EL (cell line): ENCODE measurements at places on chromosomes 5 and 9.
A peak's percentile ranks its signal among the peaks of the same experiment; 100 is the strongest.

- DNase-seq = no peak
These were observed 11.9 kb downstream of the LCN1 start for GRCh38 chr9:135533113-135533512.

- no peak for DNase-seq
These were observed 31.4 kb upstream of the ANKH start for GRCh38 chr5:14902826-14903560.

DNA sequence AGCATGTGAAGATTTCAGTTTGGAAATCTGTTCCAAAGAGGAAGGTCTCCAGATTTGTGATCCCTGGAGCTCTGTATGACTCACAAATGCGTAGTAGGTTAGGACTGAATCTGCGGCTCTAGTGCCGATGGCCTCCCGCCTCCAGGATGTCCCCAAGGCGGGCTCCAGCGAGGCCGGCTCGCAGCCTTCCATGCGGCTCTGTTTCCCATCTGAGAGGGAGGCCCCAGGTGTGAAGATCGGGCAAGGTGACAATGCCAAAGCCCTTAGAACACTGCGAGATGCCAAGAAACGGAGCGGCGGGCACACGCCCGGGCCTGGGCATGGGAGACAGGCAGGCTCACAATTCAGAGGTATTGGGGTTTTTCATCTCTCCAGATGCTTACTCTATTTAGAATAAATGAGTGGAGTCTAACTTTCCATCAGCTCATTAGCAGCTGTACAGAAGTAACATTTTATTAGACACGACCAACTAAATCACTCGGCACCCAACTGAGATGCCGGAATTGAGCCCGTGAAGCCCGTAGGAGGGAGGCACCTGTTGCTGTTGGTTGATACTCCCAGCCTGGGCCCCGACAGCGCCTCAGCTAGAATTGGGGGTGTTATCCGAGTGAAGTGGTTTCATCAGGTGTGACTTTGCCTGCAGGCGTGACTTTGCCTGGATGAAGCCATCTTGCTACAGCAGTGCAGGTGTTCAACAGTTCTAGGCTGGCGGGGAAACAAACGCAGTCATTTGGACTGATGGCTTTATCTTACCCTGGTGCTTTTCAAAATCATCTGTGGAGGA lies 7.4 kb upstream of the MRPS2 start:
- DNase-seq = no peak

- no peak for DNase-seq
These were observed 1703.8 kb downstream of the MAT2B start for GRCh38 chr5:165209101-165209727.

DNA sequence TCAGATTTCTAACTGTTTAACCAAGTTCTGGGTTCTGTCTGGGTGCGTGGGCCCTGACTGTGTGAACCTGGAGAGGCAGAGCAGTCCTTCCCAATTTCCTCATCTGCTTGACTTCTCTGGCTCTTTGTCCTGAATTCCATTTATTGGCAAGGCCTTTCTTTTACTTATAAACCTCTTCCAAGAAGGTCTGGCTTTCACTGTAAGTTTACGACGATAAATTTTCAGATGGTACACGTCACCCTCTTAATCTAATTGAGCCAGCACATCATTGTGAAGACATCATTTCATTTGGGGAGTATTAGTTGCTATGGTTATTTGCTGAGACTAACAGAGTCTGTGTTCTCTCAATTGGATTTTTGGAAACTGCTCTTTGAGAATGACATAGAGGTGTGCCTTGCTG lies 92.4 kb downstream of the ARHGAP26 start:
- no peak for DNase-seq

- no peak for DNase-seq
These were observed 31.1 kb downstream of the SEC61B start for GRCh38 chr9:99253134-99253533.

DNA sequence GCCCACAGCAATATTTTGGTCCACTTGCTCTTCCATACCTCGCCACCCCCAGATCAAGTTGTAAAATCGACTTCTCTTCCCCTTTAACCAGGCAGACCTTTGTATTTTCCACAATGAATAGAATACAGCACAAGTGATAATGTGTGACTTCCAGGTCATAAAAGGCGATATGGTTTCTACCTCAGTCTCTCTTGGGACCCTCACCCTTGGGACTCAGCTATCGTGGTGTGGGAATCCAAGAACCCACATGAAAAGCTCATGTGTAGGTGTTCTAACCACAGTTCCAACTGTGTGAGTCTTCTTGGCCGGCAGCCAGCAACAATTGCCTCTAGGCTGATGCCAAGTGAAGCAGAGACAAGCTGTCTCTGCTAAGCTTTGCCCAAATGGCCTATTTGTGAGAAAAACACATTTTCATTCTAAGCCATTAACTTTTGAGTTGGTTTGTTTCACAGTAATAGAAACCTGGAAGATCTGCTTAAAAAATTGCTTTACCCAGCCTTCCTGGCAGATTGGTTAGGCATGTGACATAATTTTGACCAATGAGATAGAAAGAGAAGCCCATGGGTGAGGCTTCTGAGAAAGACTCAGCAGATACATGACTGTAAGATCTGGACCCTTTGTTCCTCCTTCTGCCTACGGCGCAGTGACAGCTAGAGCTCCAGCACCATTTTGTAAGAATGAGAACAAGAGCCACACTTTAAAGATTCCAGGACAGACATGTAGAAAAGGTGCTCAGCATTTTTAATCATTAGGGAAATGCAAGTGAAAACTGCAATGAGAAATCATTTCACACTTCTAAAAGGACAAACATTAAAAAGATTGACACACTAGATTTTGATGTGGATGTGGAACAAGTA lies 18.3 kb upstream of the MLLT3 start:
- peak; percentile 46 for DNase-seq

GRCh38 chr9:4086119-4087090 lies 213.5 kb downstream of the GLIS3 start:
- peak; percentile 65 for DNase-seq

DNA sequence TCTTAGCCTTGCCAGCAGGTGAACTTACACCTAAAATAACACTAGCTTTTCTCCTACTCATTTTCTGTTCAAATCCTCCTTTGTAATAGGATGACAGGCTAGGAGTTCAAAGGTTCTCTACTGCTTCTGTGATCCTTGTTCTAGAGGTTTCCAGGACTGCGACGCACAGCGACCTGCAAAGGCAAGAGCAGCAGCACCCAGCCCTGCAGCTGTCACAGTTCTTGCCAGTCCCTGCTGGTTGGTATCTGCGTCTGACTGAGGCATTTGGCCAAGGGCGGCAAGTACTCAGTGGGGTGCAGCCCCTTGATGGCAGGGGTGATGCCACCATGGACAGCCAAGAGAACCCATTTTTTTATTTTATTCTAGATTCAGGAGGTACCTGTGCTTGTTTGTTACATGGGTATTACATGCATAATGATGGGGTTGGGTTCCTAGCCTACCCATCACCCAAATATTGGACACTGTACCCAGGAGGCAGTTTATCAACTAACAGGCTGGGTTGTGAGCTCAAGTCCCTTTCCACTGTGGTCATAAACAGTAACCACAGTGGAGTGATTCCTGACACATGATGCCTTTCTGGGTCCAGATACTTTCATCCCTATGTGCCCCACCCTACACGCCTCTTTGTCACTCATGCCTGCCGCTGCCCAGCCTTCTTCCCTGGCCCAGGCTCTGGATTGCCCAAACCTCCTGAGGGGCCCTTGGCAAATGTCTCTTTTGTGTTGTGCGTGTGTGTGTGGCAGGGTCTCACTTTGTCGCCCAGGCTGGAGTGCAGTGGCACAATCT lies 111.0 kb downstream of the GAPVD1 start:
- no peak for DNase-seq

GRCh38 chr9:87382900-87383299 lies 114.8 kb upstream of the DAPK1 start:
- DNase-seq = peak; percentile 55

DNA sequence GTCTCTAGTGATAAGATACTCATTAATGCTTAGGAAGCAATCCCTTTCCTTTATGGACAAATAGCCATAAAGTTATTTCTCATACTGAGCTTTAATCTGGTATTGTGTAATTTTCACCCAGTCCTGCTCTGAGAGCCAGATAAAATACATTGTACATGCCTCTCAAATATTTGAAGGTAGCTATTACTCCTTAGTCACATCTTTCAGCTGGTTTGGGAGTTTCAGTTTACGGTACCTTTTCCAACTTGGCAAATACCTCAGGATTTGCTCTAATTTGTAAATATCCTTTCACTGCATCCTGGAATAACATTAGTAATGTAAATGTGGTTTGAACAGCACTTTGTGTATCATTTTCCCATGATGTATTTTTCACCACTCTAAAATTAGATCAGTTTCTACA lies 47.4 kb downstream of the ABHD17B start:
- DNase-seq = no peak

- no peak for DNase-seq
These were observed 107.3 kb downstream of the ZDHHC21 start for GRCh38 chr9:14585730-14586473.

DNA sequence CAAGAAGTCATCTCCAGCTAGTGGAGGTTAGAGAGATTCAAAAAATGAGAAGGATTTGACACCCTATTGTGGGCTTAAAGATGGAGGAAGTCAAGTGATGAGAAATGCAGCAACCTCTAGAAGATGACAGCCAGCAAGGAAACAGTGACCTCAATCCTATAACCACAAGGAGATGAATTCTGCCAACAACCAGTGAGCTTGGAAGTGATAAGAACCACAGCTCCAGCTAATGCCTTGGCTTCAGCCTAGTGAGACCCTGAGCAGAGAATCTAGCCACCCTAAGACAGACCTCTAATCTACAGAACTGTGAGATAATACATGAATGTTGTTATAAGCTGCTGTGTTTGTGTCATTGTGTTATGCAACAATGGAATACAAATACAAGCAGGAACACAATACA lies 262.4 kb downstream of the GRIA1 start:
- DNase-seq = no peak

DNA sequence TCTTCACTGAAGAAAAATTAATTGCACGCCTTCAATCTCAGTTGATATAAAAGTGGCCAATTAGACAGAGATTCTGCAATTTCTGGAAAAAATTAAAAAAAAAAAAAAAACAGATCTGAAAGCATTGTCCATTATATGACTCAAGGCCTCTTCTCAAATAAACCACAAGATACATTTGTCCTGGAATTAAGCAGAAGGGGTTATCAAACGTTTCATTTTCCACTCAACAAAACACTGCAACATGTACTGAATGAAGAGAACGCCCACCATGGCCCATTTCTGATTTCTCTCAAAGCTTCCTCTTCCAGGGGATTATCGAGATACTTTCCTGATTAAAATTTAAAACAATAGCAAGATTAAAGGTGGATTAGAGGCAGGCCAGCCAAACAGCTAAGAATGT lies 5.8 kb upstream of the PAPPA start:
- DNase-seq = no peak

- no peak for DNase-seq
These were observed at the start of gene SPINK9 for GRCh38 chr5:148335259-148335658. Gene SPINK9 (plus strand): TSS chr5:148335559. CDS start chr5:148335614, 55 bp downstream.

- DNase-seq = no peak
These were observed 470.3 kb upstream of the WWC1 start for GRCh38 chr5:167821151-167821550.

- no peak for DNase-seq
These were observed 453.6 kb downstream of the CSNK1G3 start for GRCh38 chr5:123965626-123966025.

DNA sequence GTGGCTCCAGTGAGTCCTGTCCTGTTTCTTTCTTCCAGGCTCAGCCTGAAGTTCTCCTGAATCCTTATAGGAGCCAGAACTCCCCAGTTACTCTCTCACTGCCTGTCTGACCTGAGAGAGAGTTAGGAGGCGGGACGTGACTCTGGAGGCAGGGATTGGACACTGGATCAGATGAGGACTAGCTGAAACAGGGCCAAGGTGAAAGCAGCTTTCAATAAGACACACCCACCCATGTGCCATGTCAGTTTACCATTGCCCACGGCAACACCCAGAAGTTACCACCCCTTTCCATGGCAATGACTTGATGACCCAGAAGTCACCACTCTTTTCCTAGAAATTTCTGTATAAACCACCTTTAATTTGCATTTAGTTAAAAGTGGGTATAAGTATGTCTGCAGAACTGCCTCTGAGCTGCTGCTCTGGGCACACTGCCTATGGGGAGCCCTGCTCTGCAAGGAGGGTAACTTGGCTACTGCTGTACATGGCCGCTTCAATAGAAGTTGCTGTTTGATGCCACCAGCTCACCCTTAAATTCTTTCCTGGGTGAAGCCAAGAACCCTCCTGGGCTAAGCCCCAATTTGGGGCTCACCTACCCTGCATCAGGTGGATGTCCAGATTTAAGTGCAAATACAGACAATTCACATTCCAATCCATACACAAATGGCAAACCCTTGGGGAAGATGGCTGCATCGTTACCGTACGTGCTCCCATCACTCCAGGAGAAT lies 13.7 kb downstream of the FCN2 start:
- DNase-seq = no peak

- no peak for DNase-seq
These were observed 60.6 kb downstream of the PPP2R2B start for GRCh38 chr5:146817973-146818372.

DNA sequence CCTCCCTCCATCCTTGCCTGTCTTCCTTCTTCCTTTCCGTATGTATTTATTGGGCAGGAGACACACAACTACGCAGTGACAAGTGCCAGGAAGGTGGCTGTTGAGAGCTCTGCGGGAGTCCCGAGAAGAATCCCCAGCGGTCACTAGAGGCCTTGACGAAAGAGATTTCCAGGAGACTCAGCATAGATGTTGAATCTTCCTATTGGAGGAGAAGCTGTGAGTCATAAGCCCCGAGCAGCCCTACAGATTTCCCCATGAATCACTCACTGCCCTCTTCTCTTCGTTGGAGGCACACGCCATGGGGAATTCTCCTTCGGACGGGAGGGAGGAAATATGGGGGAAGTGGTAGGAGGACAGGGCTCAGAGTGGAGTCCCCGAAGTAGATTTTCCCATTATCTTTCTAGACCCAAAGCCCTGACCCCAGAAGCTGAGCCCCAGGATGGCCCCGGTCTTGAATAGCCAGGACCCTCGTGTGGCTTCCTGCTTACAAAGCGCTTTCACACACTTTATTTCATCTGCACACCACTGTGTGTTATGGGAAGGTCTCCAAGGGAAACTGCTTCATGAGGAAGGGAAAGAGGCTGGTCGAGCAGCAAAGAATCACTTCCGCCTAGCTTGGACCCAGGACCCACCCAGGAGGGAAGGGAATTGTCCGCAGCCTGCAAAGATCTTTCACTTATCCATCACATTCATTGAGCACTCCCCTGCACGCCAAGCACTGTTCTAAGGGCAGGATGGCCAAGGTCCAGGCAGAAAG lies 12.7 kb downstream of the DUSP1 start:
- DNase-seq = peak; percentile 98

- no peak for DNase-seq
These were observed 228.3 kb downstream of the ARHGAP26 start for GRCh38 chr5:142998316-142999020.

- DNase-seq = no peak
These were observed 1.7 kb upstream of the ALDH1A1 start for GRCh38 chr9:72954431-72955125.

DNA sequence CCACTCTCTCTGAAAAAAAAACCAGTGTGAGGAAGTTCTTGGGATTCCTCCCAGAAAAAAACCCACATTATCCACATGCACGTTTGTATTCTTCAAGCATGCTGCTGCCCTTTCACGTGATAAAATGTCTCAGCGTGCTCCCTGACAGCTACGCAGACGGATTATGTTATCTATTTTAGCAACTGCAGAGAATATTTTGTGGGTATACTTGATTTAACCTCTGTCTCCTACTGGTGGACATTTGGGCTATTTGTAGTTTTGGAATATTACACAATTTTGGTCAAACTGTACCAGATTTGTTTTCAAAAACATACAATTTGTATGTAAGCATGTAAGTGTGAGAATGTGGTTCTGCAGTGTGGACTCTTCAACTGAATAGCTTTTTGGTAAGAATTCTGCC lies 10.7 kb downstream of the PRRC2B start:
- no peak for DNase-seq
